ENCODE measurements at places on chromosomes 16 and 17. TPM values are rescaled to one million over a fixed set of nuclear protein-coding genes. Genes with fewer than 3 reads are reported as not detected.

Gene HSF4
- 13.5 TPM for total RNA-seq

Gene EZH1
- 12.6 TPM for total RNA-seq

Gene CHST4
- not detected for total RNA-seq

Gene C16orf54
- total RNA-seq = not detected

Gene ZNF624
- total RNA-seq = 2.8 TPM

Gene ADAP2
- total RNA-seq = 2.9 TPM

Gene NPW
- 1.5 TPM for total RNA-seq

Gene GRAP
- 0.16 TPM for total RNA-seq

Gene MPV17L
- total RNA-seq = 4.6 TPM

Gene KLHL10
- total RNA-seq = not detected

Gene TBC1D26
- not detected for total RNA-seq

Gene MILR1
- 1.8 TPM for total RNA-seq

Gene PROCA1
- total RNA-seq = 2.2 TPM

Gene SPNS2
- total RNA-seq = 10.7 TPM

Gene TNFRSF17
- not detected for total RNA-seq

Gene MRPS7
- 146 TPM for total RNA-seq

Gene PIPOX
- not detected for total RNA-seq

Gene SGSM2
- total RNA-seq = 35.8 TPM

Gene HOXB6
- 6.7 TPM for total RNA-seq

Gene PRAC1
- not detected for total RNA-seq

Gene BCAR1
- 82.8 TPM for total RNA-seq

Gene IL34
- total RNA-seq = 0.44 TPM

Measured in A549 treated with CpdA at 1 μM for 4 hours (cell line).